ENCODE measurements at places on chromosomes 5 and 9.

GRCh38 chr5:178306430-178307225 lies 74.0 kb upstream of the PHYKPL start:
- DNase-seq = peak; percentile 50

DNA sequence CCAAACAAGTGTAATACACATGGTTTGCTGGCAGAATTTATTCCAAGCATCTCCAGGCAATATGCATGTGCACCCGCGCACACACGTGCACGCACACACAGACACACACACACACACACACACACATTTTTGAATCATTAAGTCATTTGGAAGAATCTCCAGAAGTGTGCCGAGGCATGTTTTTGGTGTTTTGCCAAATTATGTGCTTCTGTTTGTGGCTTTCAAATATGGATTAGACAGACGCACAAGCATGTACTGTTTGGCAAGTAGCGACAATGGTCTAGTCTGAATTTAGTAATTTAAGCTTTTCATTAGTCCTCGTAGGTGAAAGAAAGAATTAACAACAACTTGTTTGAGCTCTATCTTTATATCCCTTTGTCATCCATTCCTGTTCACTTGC lies 36.7 kb downstream of the NFIB start:
- peak; percentile 52 for DNase-seq

GRCh38 chr5:5178136-5178535 lies 38.0 kb downstream of the ADAMTS16 start:
- no peak for DNase-seq

- no peak for DNase-seq
Observed at GRCh38 chr5:137832416-137832815, 35.2 kb upstream of the MYOT start.

All from eye (tissue), 1 donor.